Activated CD8-positive, alpha-beta memory T cell treated with anti-CD3 and anti-CD28 coated beads, Interleukin-2, amount 10 ng/mL, durations not matched to agents 7 days and 5 days (primary cell): ENCODE measurements at places on chromosomes 12 and 14. TPM values are rescaled to one million over a fixed set of nuclear protein-coding genes. Genes with fewer than 3 reads are reported as not detected.

The ZNF385A gene
- total RNA-seq = 0.91 TPM

The SCN8A gene
- total RNA-seq = 2.3 TPM

DNA sequence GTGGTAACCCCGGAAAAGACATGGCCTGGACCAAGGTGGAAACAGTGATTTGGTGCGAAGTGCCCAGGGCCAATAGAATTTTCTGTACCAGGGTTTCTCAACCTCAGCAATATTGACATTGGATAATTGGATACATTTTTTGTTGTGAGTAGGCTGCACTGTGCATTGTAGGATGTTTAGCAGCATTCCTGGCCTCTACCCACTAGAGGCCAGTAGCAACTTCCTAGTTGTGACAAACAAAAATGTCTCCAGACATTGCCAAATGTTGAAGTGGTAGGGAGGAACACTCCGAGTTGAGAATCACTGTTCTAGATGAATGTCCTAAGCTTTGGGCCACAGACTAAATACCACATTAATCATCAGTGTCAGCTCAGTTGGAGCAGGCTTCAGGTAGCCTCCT is 6.2 kb upstream of the CGRRF1 start:
- no peak for DNase-seq

- DNase-seq = no peak
These were observed 65.4 kb downstream of the RBM19 start for GRCh38 chr12:113900716-113901115.

DNA sequence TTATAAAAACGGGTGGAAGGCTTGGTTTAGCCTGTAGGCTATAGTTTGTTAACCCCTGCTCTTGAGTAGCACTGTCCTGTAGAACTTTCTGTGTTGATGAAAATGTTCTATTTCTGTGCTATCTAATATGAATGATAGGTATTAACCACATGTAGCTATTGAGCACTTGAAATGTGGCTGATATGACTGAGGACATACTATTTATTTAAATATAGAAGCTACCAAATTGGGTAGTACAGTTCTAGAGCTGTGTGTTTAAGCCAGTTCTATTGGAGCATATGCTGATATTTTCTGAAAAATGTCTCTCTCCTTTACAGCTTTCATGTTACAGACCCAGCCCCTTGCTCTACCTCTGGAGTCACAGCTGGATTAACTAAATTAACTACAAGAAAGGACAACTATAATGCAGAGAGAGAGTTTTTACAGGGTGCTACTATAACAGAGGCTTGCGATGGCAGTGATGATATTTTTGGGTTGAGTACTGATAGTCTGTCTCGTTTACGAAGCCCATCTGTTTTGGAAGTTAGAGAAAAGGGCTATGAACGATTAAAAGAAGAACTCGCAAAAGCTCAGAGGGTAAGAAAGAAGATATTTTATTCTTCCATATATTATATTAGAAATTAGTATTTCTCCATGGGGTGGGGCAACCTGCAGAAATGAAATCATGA is 17.6 kb downstream of the RAB3IP start:
- DNase-seq = no peak

GRCh38 chr12:80192087-80192486 is 92.8 kb downstream of the OTOGL start:
- DNase-seq = no peak
